ENCODE measurements at places on chromosomes 2 and 18.

DNA sequence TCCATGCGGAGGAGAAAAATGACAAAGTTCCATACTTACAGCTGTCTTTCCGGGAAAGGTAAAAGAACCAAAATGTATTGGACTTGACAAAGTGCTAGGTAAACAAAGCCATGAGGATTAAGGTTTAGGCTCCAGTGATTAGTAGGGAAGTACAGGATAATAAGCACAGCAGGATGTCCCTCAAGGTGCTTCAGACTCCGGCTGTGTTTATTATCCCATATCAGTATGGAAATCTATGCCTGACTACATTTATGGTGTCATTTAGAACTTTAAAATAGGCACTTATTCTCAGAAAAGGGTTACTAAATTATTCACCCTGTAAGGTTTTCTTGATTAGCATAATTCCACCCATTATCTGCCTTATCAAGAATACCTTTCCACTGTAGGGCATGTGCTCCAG is 136.3 kb upstream of the CCDC68 start:
- DNase-seq: no peak

- DNase-seq: no peak
These were observed 101.1 kb downstream of the MAPK4 start for GRCh38 chr18:50661013-50661412.

- no peak for DNase-seq
These were observed 126.9 kb upstream of the TRIB2 start for GRCh38 chr2:12589802-12590320.

- DNase-seq: no peak
These were observed 18.0 kb downstream of the SPEG start for GRCh38 chr2:219452361-219453317.

Data from natural killer cell (primary cell).